Activated CD4-positive, alpha-beta memory T cell treated with anti-CD3 and anti-CD28 coated beads for 36 hours (primary cell): ENCODE measurements at places on chromosomes 16 and 17. TPM values are rescaled to one million over a fixed set of nuclear protein-coding genes. Genes with fewer than 3 reads are reported as not detected.
A peak's percentile ranks its signal among the peaks of the same experiment; 100 is the strongest.

The FBXW10B gene
- 1.1 TPM for total RNA-seq

DNA sequence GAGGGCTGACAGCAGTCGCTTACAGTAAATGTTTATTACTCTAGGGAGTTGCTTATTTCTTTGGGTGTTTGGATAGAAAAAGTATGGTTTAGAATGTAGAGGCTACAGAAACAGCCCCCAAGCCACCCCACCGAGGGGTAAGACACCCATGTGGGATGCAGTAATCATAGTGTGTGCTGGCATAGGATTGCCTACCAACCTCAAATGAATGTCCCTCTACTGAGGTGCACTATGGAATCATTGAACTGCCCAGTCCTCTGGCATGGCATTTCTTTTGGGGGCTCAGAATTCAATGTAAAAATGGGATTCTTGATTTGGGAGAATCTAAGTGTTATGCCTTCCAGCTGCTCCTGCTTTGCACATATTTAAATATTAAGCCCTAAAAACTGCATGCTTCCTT, 46.8 kb downstream of the ZNF267 start:
- peaks cover 59% of the 10 kb centered on the region for H3K36me3 ChIP-seq
- H3K27ac ChIP-seq, result no peak overlapping the region
- no peaks in the 10 kb centered on the region for H3K27me3 ChIP-seq
- no peaks in the 10 kb centered on the region for H3K4me1 ChIP-seq
- no peak for DNase-seq
- no peak overlapping the region for H3K4me3 ChIP-seq

DNA sequence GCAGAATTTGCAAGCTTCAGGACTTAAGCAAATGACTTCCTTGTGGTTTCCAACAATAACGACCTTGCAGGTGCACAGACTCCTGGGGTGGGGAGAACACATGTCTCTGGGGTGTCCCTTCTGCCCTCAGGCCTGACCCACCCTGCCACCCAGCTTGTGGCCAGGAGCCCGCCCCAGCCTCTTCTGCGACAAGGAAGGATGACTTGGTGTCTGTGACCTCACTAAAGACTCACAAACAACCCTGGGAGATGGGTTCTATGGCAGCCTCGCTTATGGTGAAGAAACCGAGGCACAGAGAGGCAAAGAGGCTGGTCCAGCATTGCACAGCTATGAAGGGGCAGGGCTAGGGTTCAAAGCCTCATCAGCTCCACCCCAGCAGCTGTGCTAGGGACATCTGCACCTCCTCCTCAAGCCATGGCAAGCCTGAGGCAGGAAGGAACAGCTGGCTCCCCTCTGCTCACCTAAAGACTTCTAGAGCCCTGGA, 2.6 kb downstream of the ATP2A3 start:
- peaks cover 58% of the 10 kb centered on the region for H3K4me1 ChIP-seq
- peak overlapping the region; percentile 72 for H3K27ac ChIP-seq
- peak overlapping the region; percentile 86 for H3K4me3 ChIP-seq
- H3K36me3 ChIP-seq, result peaks cover 3% of the 10 kb centered on the region

DNA sequence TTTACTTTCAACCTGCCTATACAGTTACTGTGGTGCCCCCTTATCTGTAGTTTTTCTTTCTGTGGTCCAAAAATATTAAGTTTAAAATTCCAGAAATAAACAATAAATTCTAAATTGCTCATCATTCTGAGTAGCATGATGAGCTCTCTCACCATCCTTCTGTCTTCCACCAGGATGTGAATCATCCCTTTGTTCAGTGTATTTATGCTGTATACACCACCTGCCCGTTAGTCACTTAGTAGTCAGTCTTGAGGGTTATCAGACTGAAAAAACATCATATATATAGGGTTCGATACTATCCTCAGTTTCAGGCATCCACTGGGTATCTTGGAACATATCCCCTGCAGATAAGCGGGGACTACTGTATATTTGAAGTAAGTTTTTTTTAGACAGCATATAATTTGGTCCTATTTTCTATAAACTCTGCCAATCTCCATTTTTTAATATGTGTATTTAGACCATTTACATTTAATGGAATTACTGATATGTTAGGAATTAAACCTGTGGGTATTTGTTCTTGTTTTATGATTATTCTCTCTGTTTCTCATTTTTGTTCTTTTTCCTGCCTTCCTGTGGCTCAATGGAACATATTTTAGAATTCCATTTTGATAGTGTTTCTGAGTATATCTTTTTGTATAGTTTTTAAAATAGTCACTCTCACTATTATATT, 31.0 kb downstream of the TBX21 start:
- peaks cover 5% of the 10 kb centered on the region for H3K27me3 ChIP-seq
- H3K27ac ChIP-seq, result peak overlapping the region; percentile 48
- no peaks in the 10 kb centered on the region for H3K36me3 ChIP-seq

GRCh38 chr17:44774271-44775135, 15.7 kb downstream of the ADAM11 start:
- peaks cover 5% of the 10 kb centered on the region for H3K4me1 ChIP-seq
- H3K4me3 ChIP-seq, result peak overlapping the region; percentile 80
- no peaks in the 10 kb centered on the region for H3K36me3 ChIP-seq
- H3K27ac ChIP-seq, result no peak overlapping the region
- peaks cover 5% of the 10 kb centered on the region for H3K27me3 ChIP-seq
- DNase-seq, result peak; percentile 91

DNA sequence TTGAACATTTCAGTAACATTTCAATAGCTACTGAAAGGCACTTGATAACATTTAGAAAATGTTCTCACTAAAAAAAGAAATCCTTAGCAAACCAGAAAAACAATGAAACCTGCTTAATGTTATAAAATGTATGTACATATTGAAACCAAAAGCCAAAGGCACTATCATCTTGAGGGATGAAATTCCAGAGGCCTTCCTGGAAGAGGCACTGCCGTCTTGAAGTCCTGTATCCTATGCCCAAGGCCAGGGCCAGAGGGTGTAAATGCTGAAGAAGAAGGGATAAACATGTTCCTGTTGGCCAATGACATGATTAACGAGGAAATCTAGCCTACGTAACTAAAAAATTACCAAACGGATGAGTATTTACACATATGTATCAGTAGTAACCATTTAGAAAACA, 57.0 kb upstream of the DNAH17 start:
- no peak for DNase-seq
- no peaks in the 10 kb centered on the region for H3K36me3 ChIP-seq
- no peak overlapping the region for H3K4me3 ChIP-seq

- no peaks in the 10 kb centered on the region for H3K4me1 ChIP-seq
- no peak for DNase-seq
- H3K27me3 ChIP-seq, result no peaks in the 10 kb centered on the region
- no peak overlapping the region for H3K27ac ChIP-seq
- no peak overlapping the region for H3K4me3 ChIP-seq
Measured at GRCh38 chr16:13012601-13013000, 111.2 kb downstream of the SHISA9 start.

The C1QTNF8 gene
- not detected for total RNA-seq

The C16orf54 gene
- 26.2 TPM for total RNA-seq

DNA sequence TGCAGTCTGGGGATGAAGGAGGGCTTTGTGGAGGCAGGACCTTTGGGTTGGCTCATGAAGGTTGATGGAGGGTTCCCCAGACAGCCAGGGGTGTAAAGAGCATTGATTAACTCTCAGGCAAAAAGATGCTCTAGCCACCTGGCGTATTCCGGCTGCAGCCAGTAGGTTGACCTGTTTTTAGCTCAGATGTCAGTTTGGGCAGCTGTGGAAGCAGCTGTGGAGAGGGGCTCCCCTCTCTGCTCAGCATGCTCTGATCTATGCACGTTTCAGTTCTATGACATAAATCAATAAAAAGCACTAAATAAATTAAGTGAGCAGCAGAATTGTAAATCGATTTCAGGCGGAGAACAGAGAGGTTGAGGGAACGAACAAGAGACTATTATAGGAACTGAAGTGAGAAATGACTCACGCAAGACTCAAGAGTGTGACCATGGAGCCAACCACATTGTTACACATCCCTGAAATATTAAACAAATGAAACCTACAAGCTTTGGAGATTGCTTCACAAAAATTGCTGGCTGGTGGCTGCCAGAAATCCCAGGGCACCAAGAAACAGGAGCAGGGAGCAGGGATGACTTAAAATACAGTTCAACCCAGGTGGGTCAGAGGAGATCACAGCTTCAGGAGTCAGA, 111.9 kb downstream of the GSG1L start:
- H3K36me3 ChIP-seq, result peaks cover 4% of the 10 kb centered on the region
- no peak overlapping the region for H3K4me3 ChIP-seq
- H3K27ac ChIP-seq, result no peak overlapping the region

DNA sequence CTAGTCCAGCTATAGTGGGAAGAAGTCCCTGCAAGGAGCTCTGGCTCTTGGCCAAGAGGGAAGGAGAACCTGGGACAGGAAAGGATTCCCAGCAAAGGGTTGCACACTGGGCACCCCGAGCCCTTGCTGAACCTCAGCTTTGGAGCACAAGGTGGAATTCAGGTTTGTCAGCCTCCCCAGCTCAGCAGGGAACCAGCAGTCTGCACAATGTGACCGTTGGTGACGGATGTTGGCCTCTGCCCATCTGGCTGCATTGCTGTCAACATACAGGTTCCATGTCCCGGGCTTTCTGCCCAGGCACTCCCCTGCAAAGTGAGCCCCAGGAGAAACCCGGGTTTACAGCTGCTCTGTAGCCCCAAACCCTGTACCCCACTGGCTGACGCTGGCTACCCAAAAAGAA, 6.7 kb downstream of the RPRML start:
- no peak overlapping the region for H3K4me3 ChIP-seq
- DNase-seq, result no peak
- peaks cover 12% of the 10 kb centered on the region for H3K27me3 ChIP-seq
- peaks cover 3% of the 10 kb centered on the region for H3K36me3 ChIP-seq

DNA sequence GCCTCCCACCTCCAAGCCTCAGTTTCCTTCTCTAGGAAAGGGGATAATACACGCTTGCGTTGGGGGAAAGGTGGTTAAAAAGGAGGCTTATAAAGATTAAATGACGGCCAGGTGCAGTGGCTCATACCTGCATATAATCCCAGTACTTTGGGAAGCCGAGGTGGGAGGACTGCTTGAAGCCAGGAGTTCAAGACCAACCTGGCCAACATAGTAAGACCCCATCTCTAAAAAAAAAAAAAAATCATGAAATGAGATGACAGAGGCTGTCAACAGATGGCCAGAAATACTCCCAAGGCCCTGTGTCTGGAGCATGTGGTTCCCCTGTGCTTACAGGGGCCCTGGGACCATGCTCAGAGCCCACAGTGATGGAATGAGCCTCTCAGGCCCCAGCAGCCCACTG, 30.4 kb downstream of the RTN4RL1 start:
- H3K36me3 ChIP-seq, result no peaks in the 10 kb centered on the region
- H3K27ac ChIP-seq, result no peak overlapping the region
- H3K4me1 ChIP-seq, result peaks cover 2% of the 10 kb centered on the region
- peaks cover 17% of the 10 kb centered on the region for H3K27me3 ChIP-seq
- H3K4me3 ChIP-seq, result no peak overlapping the region

The CACNG5 gene
- total RNA-seq, result not detected

The KLHL36 gene
- 56.1 TPM for total RNA-seq

GRCh38 chr16:9308850-9309249, 217.4 kb downstream of the HAPSTR1 start:
- H3K4me3 ChIP-seq, result no peak overlapping the region
- H3K27me3 ChIP-seq, result no peaks in the 10 kb centered on the region
- no peak for DNase-seq
- no peaks in the 10 kb centered on the region for H3K36me3 ChIP-seq

DNA sequence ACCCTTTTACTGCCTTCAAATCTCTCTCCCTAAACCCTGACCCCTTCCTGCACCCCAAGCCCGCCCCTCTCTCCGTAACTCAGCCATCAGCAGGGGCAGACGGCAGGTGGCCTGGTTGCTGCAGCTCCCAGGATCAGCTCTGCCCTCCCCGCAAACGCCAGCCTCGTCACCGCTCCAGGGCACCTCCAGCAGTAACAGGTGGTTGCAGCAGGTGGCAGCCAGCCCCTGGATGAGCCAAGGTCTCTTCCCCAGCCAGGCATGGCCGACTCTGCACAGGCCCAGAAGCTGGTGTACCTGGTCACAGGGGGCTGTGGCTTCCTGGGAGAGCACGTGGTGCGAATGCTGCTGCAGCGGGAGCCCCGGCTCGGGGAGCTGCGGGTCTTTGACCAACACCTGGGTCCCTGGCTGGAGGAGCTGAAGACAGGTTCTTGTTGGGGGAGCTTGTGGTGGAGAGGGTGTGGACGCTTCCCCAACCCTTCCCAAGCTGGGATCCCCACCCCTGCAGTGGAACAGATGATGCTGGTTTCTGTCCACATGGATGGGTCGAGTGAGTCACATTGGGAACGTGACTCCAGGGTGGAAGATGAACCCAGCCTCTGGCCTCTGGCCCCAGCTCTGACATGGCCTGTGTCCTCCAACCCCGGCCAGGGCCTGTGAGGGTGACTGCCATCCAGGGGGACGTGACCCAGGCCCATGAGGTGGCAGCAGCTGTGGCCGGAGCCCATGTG, 558 bp downstream of the HSD3B7 start:
- no peak overlapping the region for H3K27ac ChIP-seq
- no peaks in the 10 kb centered on the region for H3K27me3 ChIP-seq
- H3K4me1 ChIP-seq, result no peaks in the 10 kb centered on the region
- peak; percentile 24 for DNase-seq
- H3K4me3 ChIP-seq, result no peak overlapping the region

GRCh38 chr17:44916781-44917241, 1.5 kb upstream of the GFAP start:
- H3K4me3 ChIP-seq, result no peak overlapping the region
- H3K4me1 ChIP-seq, result peaks cover 5% of the 10 kb centered on the region
- peaks cover 21% of the 10 kb centered on the region for H3K27me3 ChIP-seq
- no peak for DNase-seq

GRCh38 chr16:49920397-49920796, 64.5 kb upstream of the ZNF423 start:
- no peak for DNase-seq
- no peaks in the 10 kb centered on the region for H3K4me1 ChIP-seq
- H3K4me3 ChIP-seq, result no peak overlapping the region
- peaks cover 9% of the 10 kb centered on the region for H3K27me3 ChIP-seq

GRCh38 chr16:73998707-73999106, 297.9 kb upstream of the PSMD7 start:
- no peak overlapping the region for H3K4me3 ChIP-seq
- H3K27ac ChIP-seq, result no peak overlapping the region
- no peak for DNase-seq
- no peaks in the 10 kb centered on the region for H3K27me3 ChIP-seq
- H3K4me1 ChIP-seq, result no peaks in the 10 kb centered on the region

GRCh38 chr17:49365667-49366066, 3.6 kb upstream of the ZNF652 start:
- peaks cover 20% of the 10 kb centered on the region for H3K4me1 ChIP-seq
- peak; percentile 49 for DNase-seq
- peaks cover 3% of the 10 kb centered on the region for H3K36me3 ChIP-seq
- H3K27me3 ChIP-seq, result no peaks in the 10 kb centered on the region
